ENCODE measurements at places on chromosomes 7 and 10.

DNA sequence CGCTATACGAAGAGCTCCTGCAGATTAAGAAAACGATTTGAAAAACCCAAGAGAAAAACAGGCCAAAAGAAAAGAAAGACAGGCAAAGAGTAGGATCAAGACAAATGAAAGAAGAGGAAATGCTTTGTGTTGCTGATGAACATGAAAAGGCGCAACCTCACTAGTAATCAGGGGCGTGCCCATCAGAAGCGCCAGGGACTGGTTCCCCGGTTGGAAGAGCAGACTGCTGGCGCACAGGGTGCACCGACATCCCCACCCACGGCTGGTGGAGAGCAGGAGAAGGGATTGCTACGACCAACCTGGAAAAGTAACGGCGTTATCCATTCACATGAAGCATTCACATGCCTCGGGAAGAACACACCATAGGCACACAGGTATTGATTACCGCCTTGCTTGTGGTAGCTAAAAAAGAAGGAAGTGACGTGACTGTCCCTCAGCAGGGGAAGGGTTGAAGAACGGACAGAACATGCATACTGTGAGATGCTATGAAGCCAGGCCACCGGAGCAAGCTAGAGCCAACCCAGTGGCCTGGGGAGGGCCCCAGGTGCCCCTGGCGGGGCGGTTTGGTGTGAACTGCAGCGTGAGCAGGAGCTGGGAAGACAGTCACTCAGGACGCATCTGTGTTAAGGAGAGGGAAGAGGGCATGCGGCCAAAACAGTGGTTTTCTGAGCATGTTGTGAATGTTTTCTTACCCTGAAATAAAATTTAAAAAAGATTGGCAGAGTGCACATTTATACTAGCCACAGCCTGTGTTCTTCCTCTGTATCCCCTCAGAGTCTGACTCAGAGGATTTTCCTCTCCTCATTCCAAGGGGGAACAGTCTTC, 18.3 kb downstream of the AGAP3 start:
- no peak for DNase-seq

DNA sequence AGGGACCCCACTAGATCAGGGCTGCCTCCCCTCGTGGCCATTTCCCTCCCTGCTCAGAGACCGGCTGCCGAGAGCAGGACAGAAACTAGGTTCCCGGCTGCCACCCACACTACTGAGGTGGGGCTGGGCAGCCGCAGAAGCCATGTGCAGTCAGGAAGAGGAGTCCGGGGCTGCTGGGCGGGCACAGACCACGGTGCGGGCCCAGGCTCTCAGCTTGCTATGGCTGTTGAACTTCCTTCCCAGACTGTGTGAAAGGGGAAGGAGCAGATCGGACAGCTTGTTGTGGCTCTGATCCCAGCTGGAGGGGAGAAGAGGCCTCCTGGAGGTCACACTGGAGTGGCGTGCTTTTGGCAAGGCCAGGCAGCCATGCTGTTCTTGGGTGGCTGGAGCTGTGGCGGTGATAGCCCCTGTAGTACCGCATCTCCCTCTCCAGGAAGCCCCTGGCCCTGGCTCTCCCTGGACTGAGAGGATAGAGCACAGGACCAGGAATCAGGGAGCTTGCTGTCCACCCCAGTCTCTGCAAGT, 56.8 kb downstream of the HK1 start:
- peak; percentile 54 for DNase-seq

DNA sequence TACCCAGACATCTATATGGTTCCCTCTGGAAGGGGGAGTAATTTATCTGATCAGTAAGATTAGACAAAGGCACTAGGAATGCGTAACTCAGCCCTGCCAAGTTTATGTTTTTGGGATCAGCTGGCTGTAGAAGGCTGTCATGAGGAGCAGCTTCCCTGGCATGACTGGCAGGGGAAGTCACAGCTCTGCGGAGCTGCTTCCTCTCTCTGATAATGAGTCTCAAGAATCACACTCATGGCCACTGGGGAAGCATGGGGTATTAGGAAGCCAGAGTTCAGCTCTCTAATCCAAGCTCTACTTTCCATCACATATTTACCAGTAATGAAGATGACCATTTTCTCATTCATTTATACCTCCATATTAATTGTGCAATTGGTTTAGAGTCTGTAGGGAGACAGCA, 758.9 kb downstream of the GRM8 start:
- DNase-seq: no peak

DNA sequence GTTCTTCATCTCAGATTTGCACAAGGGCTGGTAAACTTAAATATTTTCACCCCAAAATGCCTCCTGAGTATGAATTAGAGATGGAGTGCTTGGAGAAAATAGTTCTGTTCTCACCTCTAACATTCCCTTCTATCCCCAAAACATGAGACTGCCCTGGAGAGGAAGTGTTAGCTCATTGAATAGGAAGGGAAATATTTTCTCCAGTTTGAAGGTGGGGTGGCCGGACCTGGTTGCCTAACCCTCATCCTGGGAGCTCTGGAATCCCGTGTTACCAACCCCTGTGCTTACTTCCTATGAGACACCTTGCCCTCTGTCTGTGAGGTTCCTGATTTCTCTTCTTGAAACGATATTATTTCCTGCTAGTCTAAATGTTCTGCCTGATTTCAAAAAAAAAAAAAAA, 779 bp downstream of the IFIT2 start:
- DNase-seq: no peak

DNA sequence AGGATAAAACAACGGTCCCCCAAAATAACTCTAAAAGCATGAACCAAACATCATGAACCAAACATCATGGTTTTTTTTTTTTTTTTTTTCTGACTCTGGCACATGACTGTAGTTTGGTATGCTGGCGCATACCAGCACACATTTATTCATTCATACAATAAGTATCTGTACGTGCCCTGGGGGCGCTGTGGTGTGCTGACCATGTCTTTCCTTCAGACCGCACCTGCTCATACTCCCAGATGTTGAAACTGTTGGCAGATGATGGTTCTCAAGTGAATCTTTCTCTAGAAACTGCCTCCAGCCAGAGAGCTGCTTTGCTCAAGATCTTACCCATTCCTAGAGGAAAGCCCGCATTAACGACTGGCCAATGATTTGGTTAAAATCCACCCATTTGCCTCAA, 114.7 kb upstream of the ANKRD30A start:
- peak; percentile 99 for DNase-seq
